ENCODE measurements at places on chromosomes 7 and 10. TPM values are rescaled to one million over a fixed set of nuclear protein-coding genes. Genes with fewer than 3 reads are reported as not detected.
A peak's percentile ranks its signal among the peaks of the same experiment; 100 is the strongest.

DNA sequence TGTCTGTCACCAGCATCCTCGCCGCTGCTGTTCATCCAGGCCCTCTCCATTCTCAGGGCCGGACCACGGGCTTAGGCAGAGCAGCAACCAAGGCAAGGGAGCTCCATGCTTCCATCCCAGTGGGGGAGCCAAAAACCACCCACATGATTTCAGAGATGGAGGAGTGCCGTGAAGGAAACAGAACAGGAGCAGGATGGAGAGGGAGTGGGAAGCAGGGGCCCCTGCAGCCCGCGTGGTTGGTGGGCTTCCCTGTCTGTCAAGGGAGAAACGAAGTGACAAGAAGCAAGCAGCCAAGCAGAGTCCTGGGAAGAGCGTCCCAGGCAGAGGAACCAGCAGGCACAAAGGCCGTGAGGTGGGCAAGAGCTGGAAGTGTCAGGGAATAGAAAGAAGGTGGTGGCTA is 95.7 kb downstream of the SLIT1 start:
- H3K4me3 ChIP-seq: no peak overlapping the region
- H3K36me3 ChIP-seq: no peaks in the 10 kb centered on the region
- no peaks in the 10 kb centered on the region for H3K4me1 ChIP-seq
- DNase-seq: no peak
- H3K27ac ChIP-seq: no peak overlapping the region

DNA sequence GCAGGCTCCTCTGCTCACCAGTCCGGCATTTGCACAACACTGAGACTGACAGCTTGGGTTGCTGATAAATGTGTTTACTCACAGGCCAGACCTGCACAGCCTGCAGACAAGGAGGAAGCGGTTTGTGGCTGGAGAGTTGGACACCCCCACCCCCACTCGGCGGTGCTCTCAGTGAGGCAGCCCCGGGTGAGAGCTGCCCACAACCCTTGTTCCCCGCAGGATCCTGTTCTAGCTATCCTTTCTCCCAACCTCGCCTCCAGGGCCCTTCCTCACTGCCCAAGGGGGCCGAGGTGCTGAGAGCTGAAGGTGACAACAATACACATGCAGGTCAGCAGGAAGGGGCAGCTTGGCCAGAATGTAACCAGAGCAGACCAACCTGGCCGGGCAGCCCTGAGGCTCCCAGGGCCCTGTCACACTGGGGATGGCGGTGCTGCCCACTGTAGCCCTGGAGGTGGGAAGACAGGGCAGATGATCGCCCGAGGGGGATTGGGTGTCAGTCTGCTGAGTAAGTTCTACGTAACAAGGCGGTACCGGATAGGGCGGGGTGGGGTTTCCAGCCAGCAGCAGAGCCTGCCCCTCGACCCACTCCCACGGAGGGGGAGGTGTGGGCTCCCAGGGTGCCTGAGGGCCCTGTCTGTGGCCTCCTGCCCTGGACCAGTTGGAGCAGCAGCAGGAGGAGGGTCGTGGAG is 2.1 kb upstream of the ADAM8 start:
- H3K36me3 ChIP-seq: peaks cover 24% of the 10 kb centered on the region
- no peaks in the 10 kb centered on the region for H3K27me3 ChIP-seq
- DNase-seq: peak; percentile 81
- peak overlapping the region; percentile 99 for H3K27ac ChIP-seq
- H3K4me1 ChIP-seq: peaks cover 50% of the 10 kb centered on the region

The PAPOLB gene
- total RNA-seq: not detected

DNA sequence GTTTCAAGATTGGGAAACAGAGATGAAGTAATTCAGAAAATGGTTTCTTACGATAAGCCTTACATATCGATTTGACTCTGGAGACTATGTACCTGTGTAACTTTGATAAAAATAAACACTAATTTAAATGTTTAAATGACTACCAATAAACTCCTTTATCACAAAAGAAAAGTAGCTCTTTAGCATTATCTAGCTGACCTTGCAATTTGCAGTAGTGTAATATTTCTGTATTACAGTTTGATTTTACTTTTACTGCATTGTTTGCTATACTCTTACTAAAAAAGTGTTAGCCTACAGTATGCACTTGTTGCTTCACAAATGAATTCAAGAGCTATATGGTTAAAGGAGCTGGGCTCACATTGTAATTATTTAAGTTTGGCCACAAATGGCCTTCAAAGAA is 77.8 kb upstream of the ZNF804B start:
- H3K4me1 ChIP-seq: no peaks in the 10 kb centered on the region
- H3K27me3 ChIP-seq: no peaks in the 10 kb centered on the region
- H3K27ac ChIP-seq: no peak overlapping the region
- no peak for DNase-seq
- no peaks in the 10 kb centered on the region for H3K36me3 ChIP-seq

GRCh38 chr10:45179691-45180090 is 135.7 kb downstream of the OR13A1 start:
- no peak overlapping the region for H3K4me3 ChIP-seq
- no peaks in the 10 kb centered on the region for H3K27me3 ChIP-seq
- H3K27ac ChIP-seq: no peak overlapping the region
- H3K4me1 ChIP-seq: no peaks in the 10 kb centered on the region
- no peaks in the 10 kb centered on the region for H3K36me3 ChIP-seq
- DNase-seq: no peak

The ZNF775 gene
- 5.5 TPM for total RNA-seq

DNA sequence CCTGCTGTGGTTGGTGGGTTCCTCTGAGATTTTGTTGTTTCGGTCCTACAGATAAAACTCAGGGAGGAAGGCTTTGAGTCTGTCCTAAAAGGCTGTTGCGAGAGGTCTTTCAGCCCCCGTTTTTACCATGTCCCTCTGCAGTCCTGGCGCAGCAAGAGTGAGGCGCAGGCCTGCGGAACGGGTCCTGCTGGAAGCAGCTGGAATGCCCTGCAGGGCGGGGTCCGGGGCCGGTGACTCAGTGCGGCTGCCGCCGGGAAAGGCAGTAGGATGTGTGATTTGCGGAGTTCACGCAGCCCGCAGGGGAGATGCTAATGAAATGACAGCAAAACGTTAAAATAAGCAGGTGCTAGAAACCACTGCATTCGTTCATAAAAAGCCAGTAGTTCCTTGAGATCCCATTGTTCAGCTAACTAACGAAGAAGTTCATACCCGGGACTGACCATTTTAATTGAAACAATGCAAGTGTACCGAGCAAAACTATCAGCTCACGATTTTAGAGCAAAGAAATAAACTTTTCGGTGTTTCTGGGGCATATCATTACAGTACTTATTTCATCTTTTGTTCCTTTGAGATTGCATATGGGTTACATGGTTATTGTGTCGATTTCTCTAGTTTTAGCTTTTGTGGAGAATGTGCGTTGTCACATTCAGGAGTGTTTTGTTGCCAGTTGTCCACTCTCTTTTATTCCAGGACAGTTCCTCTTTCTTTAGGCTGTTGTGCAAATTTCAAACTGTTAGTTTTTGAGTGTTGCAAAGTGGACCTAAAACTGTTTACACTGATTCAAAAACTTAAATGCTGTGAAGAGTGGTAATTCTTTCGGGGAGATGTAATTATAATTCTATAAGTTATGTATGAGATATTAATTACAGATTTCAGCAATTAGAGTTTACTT is 783 bp downstream of the ANLN start:
- no peaks in the 10 kb centered on the region for H3K36me3 ChIP-seq
- DNase-seq: peak; percentile 60
- H3K27me3 ChIP-seq: no peaks in the 10 kb centered on the region
- peaks cover 16% of the 10 kb centered on the region for H3K4me1 ChIP-seq
- peak overlapping the region; percentile 82 for H3K4me3 ChIP-seq
- peak overlapping the region; percentile 50 for H3K27ac ChIP-seq

- no peak overlapping the region for H3K27ac ChIP-seq
- no peaks in the 10 kb centered on the region for H3K27me3 ChIP-seq
- no peak for DNase-seq
- peaks cover 6% of the 10 kb centered on the region for H3K4me1 ChIP-seq
Observed at GRCh38 chr7:134890246-134891240, 95.8 kb upstream of the AGBL3 start.

All from CD4-positive, alpha-beta memory T cell (primary cell).